ENCODE measurements at places on chromosomes 2 and 18.

- DNase-seq: no peak
Measured at GRCh38 chr18:23341383-23341782, 111.7 kb upstream of the RIOK3 start.

- DNase-seq: no peak
Measured at GRCh38 chr2:34849827-34850226, 1250.7 kb upstream of the FAM98A start.

- DNase-seq: no peak
Measured at GRCh38 chr2:175884697-175885393, 117.2 kb downstream of the LNPK start.

DNA sequence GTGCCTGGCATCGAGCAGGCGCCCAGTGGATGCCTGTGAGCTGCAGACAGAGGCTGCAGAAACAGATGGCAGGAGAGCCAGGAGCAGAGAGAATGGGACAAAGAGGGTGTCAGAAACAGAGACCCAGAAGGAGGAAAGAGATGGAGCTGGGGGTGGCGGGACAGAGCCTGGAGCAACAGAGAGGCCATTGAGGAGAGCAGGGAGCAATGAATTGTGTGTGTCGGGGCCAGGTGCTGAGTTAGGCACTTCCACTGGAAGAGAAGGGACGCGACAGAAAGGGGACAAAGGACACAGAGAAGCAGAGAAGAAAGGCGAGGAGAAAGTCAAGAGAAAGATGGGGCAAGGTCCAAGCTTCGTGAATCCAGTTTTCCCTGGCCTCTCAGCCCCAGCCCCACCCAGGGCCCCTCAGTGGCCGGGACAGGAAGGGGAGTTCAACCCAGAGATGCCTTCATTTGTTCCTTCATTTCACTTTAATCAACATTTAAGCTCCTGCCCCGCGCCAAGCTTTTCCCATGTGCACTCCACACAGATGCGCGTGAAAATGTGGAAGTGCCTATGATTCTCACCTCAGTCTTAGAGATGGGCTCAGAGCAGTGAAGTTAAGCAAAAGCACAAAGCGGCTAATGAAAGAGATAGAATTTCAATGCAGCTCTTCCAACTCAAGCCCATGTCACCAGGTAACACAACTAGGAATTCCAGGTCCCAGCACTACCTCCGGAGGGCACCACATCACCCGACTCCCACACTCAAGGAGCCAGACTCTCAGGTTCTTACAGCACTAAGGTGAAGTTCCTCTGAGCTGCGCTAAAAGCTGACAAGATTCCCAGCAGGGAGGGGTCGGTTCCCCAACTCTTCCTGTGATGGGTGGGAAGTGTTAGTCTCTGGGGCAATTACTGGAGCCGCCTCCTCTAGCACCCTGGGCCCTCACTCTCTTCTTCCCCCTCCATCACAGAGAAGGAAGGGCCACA lies 55.1 kb downstream of the TNS1 start:
- DNase-seq: no peak

DNA sequence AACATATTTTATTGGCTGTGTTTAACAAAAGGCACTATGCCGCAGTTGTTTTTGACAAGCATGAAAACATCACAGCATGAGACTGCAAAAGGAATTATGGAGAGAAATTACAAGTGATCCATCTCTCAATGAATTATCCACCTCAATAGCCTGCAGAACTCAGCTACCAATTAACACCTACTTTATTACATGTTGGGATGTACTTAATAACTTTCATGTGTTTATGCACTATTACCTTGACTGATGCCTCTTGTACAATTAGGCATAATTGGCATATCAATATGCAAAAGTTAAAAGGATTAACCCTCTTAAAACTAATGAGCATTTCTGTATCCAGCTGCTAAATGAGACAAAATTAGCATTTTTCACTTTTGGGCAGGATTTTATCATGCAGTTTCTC lies 27.8 kb downstream of the ARHGAP15 start:
- DNase-seq: no peak
